ENCODE measurements at places on chromosomes 1 and 21. TPM values are rescaled to one million over a fixed set of nuclear protein-coding genes. Genes with fewer than 3 reads are reported as not detected.

CADM3 gene
- total RNA-seq = not detected

DNM3 gene
- 1.7 TPM for total RNA-seq

IL6R gene
- total RNA-seq = 10.9 TPM

RPE65 gene
- total RNA-seq = not detected

SFN gene
- 5.6 TPM for total RNA-seq

Data from activated naive CD4-positive, alpha-beta T cell treated with anti-CD3 and anti-CD28 coated beads, Interleukin-2, amount 10 ng/mL, durations not matched to agents 5 hours and 36 hours (primary cell).